Omental fat pad (tissue), 4 donors: ENCODE measurements at places on chromosomes 3 and 15. TPM values are rescaled to one million over a fixed set of nuclear protein-coding genes. Genes with fewer than 3 reads are reported as not detected.

The DLL4 gene
- 11.9 TPM for total RNA-seq

The KBTBD13 gene
- not detected for total RNA-seq

The USP13 gene
- total RNA-seq, result 18.5 TPM

The ERICH6 gene
- total RNA-seq, result not detected

The IGF2BP2 gene
- 48.9 TPM for total RNA-seq

The PAK2 gene
- 69.8 TPM for total RNA-seq

GRCh38 chr3:163877805-163878204, 1200.5 kb downstream of the SI start:
- no peak for DNase-seq

GRCh38 chr3:160226026-160226907, 1.0 kb downstream of the C3orf80 start:
- no peak for DNase-seq

DNA sequence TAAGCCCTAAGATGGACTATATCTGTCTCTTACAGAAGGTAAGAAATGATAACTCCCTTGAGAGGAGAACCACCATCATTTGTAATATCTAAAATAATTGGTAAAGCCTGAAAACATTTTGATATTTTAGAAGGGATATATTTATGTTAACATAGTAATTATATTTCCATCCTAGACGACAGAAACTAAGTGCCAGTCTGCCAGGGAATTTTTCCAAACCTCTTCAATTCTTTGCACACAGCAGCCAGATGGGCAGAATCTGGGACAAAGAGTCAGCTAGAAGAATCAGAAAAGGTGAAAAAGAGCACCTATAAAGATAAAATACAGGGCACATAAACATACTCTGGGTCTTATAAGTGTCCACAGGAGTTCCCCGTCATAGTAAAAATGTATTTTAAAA, 70.0 kb upstream of the CBLB start:
- no peak for DNase-seq

- DNase-seq, result no peak
Measured at GRCh38 chr3:9399337-9399703, 1.9 kb downstream of the SETD5 start.

DNA sequence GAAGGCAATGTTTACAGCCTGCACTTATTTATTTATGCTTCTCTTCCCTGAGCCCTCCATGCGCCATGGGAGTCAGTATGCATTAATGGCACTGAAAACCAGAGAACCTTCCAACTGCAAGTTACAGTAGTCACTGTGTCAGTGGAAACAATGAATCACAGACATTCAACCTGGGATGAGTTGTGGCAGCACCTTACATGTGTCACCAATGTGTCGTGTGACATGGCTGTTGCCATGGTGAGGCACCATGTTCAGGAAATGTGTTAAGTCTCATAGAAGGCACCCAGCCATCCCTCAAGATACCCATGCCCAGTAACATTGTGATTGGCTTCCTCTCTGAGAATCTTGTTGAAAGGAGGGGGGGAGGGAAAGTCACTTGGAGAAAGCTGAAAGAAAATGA, 105.0 kb downstream of the FOXP1 start:
- DNase-seq, result no peak

DNA sequence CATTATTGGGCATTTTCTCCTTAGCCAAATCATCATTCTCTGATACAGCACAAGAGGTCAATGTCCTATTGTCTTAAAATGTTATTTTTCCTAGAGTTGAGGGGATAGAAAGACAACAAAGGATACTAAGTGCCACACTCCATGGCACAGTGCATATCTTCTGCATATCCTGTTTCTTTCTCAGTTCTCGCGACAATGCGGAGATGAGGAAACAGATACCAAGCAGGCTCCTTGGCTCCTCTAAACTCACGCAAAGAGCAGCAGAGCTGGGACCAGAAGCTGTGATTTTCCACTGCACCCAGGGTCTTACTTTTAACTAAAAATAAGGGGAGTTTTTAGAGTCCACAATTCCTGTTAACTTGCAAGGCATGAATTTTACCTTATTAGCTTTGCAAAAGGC, 10.5 kb upstream of the VGLL4 start:
- no peak for DNase-seq

- DNase-seq, result no peak
Measured at GRCh38 chr3:142663865-142664264, 60.0 kb upstream of the TRPC1 start.

DNA sequence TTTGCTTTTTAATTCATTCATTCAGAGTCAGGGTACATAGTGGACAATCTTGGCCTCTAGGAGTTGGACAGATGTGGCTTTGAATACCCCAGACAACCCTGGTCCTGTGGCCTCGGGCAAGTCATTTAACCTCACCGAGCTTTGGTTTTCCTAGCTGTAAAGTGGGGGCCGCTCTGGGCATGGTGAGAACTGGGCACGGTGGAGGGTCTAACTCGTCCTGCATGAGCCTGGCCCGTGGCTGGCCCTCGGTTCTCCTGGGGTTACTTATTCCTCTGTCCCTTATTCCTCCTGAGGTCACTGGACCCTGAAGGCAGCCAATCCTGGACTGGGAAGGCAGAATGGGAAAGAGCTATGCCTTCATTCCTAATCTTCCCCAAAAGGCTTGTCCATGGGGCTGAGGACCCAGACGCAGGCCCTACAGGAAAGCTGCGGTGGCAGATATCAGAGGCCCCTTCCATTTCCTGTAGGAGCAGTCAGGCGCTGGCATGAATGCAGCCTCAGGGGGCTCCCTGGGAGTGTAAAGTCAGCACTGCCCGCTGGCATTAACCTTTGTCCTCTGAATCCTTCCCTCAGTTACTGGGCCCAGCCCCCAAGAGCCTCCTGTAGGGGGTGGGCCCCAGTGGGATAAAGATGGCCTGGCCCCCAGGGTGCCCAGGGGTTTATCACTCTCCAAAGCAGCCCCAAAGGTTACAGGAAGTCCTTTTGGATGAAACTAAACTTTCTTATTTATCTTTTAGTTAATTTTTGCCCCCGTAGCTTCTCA, 17.9 kb upstream of the SEC13 start:
- DNase-seq, result no peak

DNA sequence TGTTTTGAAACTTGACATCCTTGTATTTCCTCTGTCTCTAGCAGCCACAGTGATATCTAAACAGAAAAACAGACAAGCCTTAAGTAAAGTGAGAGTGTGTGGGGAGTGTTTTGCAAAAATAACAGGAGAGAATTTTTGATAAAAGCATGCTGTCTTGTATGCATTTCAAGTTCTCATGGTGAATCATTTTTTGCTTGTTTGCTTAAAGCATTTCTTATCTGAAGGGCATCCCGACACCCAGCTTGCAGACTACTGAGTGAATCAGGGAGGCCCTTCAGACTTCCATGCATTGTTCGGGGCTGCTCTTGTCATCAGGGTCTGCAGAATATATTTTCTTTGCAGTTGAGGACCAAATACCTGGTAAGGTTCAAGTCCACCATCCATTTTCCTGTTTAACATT, 8.5 kb downstream of the CGNL1 start:
- no peak for DNase-seq

DNA sequence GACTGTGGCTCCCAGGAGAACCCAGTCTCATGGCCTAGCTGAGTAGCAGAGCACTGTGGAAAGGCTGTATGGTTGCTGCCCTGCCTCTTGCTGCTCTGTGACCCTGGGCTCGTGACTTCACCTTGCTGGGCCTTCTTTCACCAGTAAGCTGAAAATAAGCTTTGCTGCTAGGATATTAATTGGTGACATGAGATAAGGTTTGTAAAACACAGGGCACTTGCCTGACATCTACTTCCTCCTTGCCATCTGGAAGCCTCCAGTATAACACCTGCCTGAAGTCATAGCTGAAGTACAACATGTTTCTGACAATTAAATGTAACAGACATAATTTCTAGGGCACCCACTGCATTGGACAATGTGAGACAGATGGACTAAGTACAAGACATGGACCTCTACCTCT, 53.6 kb downstream of the CLEC3B start:
- no peak for DNase-seq

GRCh38 chr15:23437146-23437545, 9.9 kb downstream of the GOLGA6L2 start:
- no peak for DNase-seq

DNA sequence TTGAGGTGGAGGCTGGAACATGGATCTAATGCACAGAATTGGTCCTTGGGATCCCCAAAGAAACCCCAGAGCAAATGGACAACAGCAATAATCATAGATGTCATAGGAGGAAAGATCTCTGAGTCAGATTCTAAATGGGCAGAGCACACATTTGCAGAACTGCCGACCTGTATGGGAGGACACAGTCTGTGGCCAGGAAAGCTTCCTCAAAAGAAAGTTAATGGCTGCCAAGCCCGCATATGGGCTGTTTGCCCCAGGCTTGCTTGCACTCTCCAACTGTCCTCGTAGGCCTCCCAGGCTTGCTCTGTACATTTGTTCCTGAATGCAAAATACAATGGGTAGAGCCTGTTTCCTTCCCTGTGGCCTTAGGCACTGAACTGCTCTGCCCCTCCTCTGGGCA, 102.0 kb upstream of the PLXNA1 start:
- DNase-seq, result no peak

- DNase-seq, result no peak
Measured at GRCh38 chr3:126375835-126376331, 18.7 kb upstream of the KLF15 start.

DNA sequence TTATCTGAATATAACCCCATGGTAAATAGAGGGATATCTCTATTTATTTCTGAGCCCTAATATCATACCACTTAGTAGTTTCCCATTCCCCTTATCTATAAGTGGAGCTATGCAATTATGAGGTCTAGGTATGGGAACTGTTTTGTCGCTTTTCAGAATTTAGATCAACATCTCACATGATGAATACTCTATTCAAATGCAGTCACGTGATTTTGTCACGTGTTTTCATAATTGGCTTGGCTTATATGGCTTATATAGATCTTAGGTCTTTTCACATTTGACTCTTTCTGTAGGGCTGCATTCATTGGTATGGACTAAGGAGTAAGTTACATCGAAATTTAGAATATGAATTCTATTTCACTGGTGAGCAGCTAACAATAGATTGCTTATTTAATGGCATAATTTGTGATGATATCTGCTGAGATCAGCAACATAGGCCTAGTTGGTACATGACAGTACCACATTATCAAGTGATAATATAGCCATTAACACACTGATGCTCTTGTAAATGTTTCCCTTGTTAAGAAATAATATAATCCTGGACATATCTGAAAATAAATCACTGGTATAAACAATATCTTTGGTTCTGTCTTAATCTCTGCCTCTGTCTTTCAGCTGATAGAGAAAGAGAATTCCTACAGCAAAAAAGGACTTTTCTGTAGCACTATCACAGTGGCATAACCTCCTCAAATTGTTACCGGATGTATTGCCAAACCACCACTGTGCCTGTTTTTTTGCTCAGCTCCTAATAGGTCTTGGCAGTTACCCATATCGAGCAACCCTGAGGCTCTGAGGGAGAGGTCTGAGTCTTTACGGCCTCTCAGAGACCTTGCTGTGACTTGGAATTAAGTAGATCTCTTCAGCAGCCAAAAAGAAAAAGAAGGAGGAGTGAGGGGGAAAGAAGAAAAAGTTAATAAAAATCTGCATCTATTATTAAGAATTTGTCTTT, 357.1 kb downstream of the ZPLD1 start:
- DNase-seq, result no peak

DNA sequence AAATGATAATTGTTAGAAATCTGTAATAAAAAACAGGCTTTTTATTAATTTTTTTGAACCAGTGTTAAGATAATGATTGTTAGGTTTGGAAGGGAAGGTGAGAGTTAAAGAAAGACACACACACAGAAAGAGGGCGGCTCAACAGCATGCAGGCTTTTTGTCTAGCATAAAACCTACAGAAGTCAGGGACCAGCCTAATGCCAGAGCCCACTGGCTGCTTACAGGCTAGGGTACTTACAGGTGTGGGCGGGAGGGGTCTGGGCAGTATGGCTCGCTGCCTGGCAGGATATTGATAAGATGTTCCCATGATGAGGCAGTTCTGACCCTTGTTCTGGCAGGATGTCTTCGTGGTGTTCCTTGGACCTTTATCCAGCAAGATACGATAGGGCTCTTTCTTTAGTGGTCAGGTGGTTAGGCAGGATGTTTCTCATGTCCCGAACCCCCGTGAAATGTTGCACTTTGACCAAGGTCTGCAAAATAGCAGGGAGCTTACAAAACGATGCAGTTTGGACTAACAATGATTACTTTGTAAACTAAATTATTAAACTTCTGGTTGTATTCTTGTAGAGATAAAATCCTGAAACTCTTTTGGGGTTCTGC, 84.7 kb downstream of the DCUN1D1 start:
- DNase-seq, result no peak

DNA sequence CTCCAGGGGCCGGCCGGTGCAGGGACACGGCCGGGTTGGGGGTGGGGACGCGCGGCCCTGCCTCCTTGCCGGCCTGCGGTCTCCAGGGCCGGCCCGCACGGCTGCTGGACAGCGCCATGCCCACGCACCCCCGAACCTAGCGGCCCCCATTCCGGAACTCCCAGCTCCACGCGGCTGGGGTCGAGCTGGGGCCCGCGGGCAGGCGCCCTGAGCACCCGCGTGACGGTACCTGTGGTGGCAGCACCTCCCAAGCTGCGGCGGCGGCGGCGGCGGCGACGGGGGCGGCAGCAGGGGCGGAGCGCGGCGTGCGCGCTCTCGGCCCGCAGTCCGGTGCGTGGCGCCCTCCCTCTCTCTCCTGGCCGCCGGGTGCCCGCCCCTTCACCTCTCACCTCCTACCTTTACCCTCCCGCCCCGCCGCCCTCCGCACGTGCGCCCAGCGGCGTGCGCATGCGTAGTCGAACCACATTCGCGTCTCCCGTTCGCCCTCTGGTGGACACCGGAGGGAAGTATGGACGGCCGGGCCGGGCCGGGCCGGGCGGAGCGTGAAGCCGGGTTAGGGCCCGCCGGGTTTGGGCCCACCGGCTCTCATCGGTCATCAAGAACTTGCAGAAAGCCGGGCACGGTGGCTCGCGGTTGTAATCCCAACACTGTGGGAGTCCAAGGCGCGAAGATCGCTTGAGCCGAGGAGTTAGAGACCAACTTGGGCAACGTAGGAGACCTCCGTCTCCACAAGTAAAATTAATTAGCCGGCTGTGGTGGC, at the start of gene SCAP:
TSS of gene SCAP (minus strand) at position 372 of the 760 bp plus-strand sequence. CDS start 32,948 bp downstream, outside the sequence.
- DNase-seq, result peak; percentile 90

- DNase-seq, result no peak
Measured at GRCh38 chr3:47478022-47478421, 2.3 kb upstream of the SCAP start.

- no peak for DNase-seq
Measured at GRCh38 chr15:55015093-55015445, 181.7 kb downstream of the RSL24D1 start.

GRCh38 chr3:127749787-127750225, 72.5 kb downstream of the MGLL start:
- no peak for DNase-seq

GRCh38 chr3:67737906-67738865, 83.8 kb upstream of the SUCLG2 start:
- DNase-seq, result no peak

- DNase-seq, result no peak
Measured at GRCh38 chr3:176795891-176796290, 401.4 kb downstream of the TBL1XR1 start.
